CD8-positive, alpha-beta memory T cell (primary cell): ENCODE measurements at places on chromosomes 6 and 20.
A peak's percentile ranks its signal among the peaks of the same experiment; 100 is the strongest.

DNA sequence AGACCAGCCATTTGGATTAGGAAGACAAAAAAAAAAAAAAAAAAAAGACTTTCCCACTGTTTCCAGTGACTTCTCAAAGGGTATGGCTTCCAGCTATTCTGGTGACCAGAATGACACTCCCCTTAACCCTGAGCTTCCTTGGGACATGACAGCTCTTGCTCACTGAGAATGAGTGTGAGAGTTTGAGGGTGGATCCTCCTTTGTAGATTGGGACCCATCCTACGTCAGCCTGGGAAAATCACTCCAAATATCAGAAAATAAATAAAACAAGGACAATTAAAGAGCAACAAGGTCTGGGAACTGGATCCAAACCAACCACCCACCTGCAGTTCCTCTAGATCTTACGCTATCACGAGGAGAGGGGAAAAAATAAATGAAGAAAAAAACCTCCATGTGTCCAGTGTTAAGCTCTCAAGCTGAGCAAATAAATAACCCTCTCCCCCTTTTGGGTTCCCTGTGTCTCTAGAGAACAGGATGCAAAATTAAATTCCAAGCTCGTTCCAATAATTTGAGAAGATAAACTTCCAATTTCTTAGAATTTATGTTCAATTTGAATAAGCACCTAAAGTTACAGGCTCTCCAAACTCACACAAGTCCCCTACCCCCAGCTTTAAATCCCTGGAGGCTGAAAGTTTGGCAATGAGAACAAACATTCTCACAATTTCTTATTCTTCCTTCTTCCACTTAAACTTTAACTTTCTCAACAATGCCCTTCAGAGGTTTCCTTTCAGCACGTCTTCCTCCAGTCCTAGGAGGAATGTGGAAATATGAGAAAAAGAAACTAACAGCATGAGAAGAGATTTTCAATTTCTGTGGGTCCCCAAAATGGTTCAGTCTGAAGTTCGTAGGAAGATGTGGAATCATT lies 170.2 kb downstream of the MTFR2 start:
- no peak for DNase-seq

GRCh38 chr20:10940941-10941340 lies 267.1 kb upstream of the JAG1 start:
- DNase-seq: no peak

DNA sequence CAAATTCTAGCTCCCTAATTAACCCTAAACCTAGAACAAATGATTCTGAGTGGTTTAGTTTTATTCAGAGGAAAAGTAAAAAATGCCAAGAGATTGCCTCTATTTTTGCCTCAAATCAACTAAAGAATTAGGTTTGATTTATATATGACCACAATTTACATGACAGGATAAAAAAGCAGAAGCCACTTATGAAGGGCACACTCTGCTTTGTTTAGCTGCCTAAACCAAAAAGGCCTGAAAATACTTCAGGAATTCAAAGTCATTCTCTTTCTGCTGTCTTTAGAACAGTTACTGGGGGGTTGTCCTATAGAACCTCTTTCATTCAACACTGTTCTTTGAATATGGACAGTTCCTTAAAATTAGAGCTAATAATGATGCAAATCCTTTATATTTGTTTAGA lies 5.3 kb downstream of the FBXO5 start:
- no peak for DNase-seq

- DNase-seq: no peak
Measured at GRCh38 chr20:2476742-2477615, 6.4 kb upstream of the SNRPB start.

DNA sequence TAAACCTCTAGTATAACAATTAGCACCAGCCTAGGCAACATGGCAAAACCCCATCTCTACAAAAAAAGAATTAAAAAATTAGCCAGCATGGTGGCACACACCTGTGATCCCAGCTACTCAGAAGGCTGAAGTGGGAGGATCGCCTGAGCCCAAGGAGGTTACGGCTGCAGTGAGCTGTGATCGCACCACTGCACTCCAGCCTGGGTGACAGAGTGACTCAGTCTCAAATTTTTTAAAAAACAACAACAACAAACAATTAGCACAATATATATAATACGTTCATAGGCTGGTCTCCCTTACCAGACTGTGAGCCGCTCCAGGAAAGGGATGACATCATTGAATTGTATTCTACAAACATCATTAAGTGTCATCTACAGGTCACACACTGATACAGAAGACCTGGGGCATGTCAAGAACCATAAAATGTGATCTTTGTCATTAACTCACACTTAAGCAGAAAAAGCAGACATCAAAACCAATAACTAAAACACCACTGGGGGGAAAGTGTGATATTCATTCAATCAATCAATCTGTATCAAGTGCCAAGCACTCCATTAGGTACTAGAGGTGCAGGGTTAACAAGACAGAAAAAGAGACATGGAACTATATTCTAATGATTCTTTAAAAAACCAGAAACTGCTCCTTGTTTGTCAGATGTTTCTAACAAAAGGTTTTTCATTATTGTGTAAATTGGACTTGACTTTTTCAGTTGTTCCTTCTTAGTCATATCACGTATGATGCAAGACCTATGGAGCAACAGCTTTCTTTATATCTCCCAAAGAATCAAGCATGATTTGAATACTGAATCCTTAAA lies 17.8 kb downstream of the MAP3K5 start:
- DNase-seq: no peak

- no peak for DNase-seq
Measured at GRCh38 chr20:57662456-57663240, 42.4 kb upstream of the ZBP1 start.

DNA sequence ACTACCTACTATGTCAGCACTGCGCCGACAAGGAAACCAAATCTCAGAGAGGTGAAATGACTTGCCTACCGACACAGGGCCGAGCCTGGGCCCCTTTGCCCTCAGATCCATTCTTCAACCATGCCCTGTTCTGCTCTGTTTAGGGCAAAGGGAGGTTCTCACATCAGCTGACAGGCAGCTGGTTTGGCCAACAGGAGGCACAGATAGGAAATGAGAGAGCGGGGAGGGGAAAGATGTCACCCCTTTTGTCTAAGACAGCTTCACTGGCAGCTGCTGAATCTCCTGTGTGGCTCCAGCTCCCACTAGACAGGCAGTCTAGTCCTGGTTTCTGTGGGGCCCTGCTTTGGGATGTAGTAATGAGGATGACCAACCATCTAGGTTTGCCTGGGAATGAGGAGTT lies 158.7 kb downstream of the TMEM200A start:
- no peak for DNase-seq

DNA sequence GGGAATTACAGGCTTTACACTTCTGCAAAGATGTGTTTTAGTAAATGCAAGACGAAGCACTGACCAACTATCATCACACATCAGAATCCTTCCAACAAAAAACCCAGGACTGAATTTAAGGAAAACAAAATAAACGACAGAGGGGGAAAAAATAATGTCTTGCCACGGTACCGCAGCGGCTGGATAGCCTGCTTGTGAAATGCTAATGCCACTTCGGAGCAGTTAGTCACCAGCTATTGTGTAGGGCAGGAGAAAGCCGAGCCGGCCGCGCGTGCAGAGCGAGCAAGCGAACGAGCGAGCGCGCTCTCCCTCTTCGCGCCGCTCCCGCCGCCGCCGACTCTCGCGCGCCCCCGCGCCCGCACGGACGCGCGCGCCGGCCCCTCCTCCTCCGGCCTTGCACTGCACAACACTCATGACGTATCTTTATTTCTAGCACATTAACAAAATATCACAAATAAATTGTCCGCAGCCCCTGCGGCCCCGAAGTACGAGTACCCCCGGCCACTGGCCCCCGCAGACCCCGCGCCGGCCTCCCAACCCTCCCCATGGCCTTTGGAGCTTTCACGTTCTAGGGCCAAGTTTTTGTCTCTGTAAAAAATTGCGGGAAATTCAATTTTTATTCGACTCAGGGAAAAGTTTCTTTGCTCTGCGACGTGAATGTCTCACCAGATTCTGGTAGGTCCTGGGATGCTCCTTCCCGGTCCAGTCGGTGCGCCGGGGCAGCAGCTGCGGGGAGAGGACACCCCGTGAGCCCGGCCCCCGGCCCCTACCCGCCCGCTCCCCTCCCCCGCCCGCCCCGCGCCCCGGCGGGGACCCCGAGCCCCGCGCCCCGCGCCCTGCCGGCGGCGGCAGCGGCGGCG lies 1.0 kb downstream of the PHIP start:
- peak; percentile 80 for DNase-seq

- no peak for DNase-seq
Measured at GRCh38 chr6:99297415-99297814, 52.1 kb downstream of the FAXC start.

DNA sequence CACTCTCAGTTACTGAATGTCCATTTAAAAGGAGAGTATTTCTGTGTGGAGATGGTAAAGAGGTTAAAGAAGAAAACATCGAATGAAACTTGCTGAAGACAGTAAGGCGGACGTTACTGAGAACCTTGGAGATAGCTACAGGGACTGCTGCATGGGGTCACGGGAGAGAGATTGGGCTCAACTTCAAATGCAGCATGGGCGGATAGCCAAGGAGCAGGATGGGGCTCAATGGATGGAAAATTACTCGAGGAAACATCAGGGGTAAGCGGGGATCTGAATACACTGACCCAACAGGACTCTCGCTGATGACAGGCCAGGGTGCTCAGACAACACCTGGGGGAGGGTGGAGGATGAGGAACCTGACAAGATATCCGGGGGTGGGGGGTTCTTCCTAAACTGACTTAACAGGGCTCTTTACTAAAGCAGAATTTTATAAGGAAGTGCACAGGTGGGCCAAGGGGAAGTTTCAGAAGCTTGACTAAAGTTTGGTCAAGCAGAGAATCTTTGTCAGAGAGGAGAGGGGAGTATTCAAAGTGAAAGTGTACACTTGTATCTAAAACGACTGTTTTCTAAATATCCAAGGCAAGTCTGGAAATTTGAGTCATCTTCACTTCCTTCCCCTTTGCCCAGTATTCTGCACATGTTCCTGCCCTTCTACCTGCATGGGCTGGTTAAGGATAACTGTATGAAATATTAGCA lies 22.8 kb downstream of the ECT2L start:
- DNase-seq: no peak

DNA sequence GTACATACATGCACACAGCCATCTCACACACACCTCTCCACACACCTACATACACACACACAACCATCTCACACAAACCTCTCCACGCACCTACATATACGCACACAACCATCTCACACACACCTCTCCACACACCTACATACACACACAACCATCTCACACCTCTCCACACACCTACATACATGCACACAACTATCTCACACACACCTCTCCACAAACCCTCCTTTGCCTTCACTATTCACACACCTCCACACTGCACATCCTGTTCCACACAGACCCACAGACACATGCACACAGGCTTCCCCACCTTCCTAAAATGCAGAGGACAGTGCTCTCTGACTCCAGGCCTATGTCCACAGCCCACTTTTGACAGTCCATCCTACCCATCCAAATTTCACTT lies 16.3 kb upstream of the NINL start:
- no peak for DNase-seq

GRCh38 chr6:126134491-126134890 lies 148.2 kb downstream of the TRMT11 start:
- no peak for DNase-seq

DNA sequence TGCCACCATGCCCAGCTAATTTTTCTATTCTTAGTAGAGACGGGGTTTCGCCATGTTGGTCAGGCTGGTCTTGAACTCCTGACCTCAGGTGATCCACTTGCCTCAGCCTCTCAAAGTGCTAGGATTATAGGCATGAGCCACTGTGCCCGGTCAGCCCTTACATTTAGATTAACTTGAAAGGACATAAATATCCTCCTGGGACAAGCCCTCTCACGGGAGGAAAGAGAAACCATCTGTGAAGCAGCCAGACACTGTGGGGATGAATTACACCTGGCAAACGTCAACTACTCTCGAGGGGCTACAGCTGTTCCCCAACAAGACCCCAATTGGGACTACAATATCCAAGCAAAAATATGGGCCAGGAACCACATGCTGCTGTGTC lies 32.7 kb upstream of the SAMHD1 start:
- no peak for DNase-seq

DNA sequence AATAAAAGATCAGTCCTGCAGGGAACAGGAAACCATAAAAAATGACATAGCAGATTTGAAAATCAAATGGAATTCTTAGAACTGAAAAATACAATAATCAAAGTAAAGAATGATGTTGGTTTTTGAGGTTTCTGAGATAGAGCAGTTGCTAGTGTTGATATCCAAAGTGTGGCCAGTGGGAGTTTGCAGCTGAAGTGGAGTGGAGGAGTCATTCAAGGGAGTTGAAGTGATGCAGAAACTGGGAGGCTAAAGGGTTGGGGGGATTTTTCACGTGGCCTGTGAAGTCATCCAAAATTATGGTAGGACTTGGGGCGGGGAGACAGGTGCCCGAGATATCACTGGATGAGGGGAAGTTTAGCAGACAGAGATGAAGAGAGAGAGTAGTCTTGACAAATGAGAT lies 123.6 kb downstream of the CDC5L start:
- no peak for DNase-seq

- no peak for DNase-seq
Measured at GRCh38 chr20:4441191-4441590, 280.5 kb upstream of the PRND start.

- no peak for DNase-seq
Measured at GRCh38 chr20:1010659-1011058, 8.5 kb upstream of the RSPO4 start.

DNA sequence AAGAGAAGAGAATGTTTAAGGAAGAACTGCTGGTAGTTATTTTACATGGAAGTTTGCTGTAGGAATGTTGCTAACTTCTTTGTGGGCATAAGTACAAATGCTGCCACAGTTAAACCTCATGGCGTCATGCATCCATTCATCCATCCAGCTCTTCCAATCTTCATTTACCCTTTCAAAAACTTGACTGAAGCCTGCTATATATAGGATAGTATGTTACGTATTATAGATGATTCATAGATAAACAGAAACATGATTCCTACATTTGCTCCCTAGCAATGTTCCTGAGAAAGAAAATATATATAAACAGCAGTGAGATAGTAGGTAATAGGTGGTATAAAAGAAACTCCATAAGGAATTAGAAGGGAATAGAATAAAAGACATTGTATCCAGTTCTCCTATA lies 93.7 kb downstream of the NDUFAF5 start:
- DNase-seq: no peak

DNA sequence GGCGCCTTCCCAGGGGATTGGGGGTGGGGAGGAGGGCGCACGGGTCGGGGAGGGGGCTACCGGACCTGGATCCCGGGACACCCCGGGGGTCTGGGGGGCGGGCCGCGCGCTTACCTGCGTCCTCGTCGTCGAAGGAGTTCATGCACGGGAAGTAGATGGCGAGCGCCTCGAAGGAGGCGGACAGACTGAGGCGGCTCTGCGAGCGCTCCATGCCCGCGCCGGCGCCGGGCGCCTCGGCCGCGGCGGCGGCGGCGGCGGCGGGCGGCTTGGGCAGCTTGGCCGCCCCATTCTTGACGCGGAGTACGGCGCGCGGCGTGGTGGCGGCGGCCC lies 320 bp downstream of the RIMS4 start:
- no peak for DNase-seq

- DNase-seq: no peak
Measured at GRCh38 chr6:158850807-158851115, 31.6 kb upstream of the EZR start.

DNA sequence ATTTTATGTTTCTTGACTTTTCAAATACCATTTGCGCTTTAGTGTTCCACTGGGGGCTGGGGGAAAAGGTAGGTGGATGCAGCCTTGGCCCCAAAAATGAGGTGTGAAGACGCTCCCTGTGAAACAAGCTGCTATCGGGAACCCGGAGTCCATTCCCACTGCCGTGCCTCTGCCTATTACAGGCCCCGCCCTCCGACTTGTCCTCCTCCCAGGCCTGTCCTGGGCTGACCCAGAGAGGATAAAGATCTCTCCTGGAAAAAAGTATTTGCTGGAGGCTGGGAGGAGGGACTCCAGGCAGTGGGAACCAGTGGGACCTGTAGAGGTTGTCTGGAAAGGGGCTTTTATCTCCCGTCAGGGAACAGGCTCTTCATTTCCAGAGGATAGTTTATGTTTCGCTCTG lies 215.0 kb downstream of the SLC24A3 start:
- no peak for DNase-seq
